ENCODE measurements at places on chromosomes 16 and 17. TPM values are rescaled to one million over a fixed set of nuclear protein-coding genes. Genes with fewer than 3 reads are reported as not detected.
A peak's percentile ranks its signal among the peaks of the same experiment; 100 is the strongest.

DNA sequence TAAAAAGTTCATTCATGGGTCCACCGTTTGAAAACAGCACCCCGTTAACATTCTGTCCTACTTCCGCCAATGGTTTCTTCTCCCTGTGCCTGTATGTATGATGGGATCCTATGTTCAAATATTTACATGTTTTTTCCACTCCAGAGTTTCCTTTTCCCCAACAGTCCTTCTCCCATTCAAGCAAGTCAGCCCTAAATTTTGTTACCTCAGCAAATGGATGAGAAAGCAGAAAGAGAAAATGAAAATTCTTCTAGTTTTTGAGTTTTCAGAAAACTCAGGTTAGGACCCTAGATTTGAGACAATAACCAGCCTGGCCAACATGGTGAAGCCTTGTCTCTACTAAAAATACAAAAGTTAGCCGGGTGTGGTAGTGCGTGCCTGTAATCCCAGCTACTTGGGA, 3.5 kb upstream of the ERN2 start:
- no peak for DNase-seq

DNA sequence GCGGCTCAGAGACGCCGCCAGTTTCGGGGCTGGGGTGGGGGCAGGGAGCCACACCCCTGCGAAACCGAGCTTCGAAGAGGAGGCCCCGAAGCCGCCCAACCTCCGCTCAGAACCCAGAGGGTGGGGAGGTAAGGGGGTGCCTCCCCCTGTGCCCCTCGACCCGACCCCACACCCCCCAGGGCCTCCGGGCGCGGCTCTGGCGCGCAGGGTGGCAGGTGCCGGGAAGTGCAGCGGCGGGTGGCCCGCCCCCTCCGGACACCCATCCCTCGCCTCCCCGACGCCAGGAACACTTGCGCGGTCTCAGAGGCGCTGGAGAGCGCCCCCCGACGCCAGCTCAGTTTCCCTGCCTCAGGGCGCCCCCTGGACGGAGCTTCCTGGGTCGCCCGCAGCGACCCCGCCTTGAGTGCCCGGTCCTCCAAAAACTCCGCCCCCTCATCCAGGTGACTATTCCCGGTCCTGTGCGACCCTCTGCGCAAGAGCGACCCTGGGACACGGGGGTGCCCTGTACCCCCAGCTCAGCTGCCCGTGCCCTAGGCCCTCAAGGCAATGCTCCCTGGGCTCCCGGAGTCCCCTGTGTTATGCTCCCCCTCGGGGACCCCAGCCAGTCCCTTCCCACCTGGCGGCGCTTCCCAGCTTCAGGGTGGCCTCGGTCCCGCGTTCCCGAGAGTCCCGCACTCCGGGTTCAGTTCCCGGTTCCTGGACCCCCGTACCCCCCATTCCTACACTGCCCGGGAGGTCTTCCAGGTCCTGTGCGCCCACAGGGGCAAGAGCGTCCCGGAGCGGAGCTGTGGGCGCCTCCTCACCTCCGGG, 562 bp downstream of the PPL start:
- DNase-seq = peak; percentile 75

GRCh38 chr17:69853541-69854224, 221.3 kb upstream of the KCNJ16 start:
- DNase-seq = no peak

DNA sequence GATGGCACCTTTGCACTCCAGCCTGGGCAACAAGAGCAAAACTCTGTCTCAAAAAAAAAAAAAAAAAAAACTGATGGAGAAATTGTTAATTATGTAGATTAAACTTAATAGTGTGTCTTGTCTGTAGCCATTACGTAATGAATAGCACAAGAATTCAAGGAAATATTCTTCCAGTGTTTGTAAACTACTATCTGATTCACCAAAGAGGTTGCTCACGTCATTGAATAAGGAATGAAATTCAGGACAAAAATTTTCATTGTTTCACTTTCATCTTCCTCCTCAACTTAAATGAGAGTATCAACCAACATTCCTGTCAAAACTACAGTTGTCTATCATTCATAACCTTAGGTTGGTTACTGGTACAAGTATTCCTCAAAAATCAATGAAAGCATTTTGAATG, 30.7 kb upstream of the MYO18A start:
- DNase-seq = no peak

DNA sequence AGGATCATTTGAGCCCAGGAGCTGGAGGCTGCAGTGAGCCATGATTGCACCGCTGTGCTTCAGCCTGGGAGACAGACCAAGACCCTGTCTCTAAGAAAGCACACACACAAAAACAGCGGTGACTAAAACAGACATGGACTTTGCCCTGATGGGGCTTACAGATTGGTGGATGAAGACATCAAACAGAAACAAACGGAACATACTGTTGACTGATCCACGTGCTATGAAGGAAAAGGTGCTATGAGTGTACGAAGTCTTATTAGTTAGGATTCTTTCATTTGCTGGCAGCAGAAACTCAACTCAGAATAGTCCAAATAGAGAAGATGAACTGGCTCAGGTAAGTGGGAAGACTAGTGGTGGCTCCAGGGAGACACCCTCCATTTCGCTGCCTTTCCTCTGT, 309.8 kb upstream of the N4BP1 start:
- no peak for DNase-seq

- no peak for DNase-seq
These were observed 33.5 kb upstream of the CES5A start for GRCh38 chr16:55908641-55909040.

DNA sequence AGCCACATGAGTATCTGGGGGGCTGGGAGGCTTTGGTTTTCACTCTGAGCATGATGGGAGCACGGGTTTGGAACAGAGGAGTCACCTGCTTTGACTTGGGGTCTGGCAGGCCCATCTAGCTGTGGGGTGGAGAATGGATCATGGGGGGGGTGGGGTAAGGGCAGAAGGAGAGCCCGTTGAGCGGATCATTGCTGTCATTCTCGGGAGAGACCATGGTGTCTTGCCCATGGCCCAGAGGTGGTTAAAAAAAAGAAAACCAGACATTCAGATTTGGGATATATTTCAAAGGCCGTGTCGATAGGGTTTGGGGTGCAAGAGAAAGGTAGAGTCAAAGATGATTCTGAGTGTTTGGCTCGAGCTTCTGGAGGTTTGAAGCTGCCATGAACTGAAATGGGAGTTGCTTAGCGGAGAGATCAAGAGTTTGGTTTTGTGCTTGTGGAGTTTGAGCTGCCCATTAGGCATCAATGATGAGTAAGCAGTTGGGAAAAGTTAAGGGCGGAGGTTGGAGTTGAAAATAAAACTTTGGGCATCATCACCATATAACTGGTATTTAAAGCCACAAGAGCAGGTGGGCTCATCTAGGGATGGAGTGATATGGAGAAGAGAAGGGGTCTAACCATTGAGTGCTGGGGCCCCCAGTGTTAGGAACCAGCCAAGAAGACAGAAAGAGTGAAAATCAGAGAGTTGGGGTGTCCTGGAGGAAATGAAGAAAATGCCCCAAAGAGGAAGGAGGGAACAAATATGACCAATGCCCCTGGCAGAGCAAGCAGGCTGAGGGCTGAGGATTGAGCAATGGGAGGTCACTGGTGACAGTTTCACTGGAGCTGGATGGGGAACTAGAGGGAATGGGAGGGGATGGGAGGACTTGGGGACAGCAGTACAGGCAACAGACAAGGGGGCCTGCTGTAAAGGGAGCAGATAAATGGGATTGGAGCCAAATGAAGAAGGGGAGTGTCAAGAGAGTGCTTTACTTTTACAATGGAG, 1.9 kb downstream of the NOD2 start:
- DNase-seq = no peak

DNA sequence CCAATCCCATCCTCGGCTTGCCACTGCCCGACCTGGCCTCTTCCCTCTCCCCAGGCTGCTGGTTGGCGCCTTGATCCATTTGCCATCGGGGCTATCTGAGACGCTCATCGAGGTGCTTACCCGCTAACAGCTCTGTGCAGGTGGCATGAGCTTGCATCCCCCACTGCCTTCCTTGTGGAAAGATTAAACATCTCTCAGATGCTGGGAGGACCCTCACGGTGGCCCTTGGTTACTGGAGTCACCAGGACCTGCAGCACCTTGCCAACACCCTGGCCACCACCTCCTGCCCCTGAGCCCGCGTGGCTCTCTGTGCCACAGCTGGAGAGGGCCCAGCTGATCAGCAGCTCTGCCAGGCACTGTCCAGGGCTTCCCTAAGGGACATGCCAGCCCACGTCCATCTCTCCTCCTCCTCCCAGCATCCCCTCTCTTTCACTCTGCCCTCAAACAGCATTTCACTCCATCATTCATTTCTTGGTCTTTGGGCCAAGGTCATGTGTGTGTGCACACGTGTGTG, 249.6 kb downstream of the RBFOX3 start:
- no peak for DNase-seq

GRCh38 chr16:1723450-1724147, 17.6 kb downstream of the MAPK8IP3 start:
- no peak for DNase-seq

- DNase-seq = no peak
These were observed 439.0 kb downstream of the HS3ST3B1 start for GRCh38 chr17:14739656-14740431.

GRCh38 chr16:31695667-31696066, 168.0 kb downstream of the AHSP start:
- no peak for DNase-seq

Gene TMC8
- total RNA-seq = 33.8 TPM

Gene IRX3
- 108 TPM for total RNA-seq

Gene TMC6
- 173 TPM for total RNA-seq

Gene RAB11FIP4
- 15.7 TPM for total RNA-seq

Gene PHKG2
- 25.5 TPM for total RNA-seq

Gene KRT28
- total RNA-seq = not detected

Gene C16orf95
- total RNA-seq = 3.0 TPM

Gene SGCA
- total RNA-seq = 9.1 TPM

Gene RCVRN
- total RNA-seq = not detected

Gene PRCD
- 8.2 TPM for total RNA-seq

Gene CCL7
- total RNA-seq = not detected

All from lower lobe of right lung (tissue), 2 donors.